ENCODE measurements at places on chromosomes 4 and X.

- no peak for DNase-seq
Observed at GRCh38 chrX:123740536-123740935, 7.7 kb upstream of the THOC2 start.

DNA sequence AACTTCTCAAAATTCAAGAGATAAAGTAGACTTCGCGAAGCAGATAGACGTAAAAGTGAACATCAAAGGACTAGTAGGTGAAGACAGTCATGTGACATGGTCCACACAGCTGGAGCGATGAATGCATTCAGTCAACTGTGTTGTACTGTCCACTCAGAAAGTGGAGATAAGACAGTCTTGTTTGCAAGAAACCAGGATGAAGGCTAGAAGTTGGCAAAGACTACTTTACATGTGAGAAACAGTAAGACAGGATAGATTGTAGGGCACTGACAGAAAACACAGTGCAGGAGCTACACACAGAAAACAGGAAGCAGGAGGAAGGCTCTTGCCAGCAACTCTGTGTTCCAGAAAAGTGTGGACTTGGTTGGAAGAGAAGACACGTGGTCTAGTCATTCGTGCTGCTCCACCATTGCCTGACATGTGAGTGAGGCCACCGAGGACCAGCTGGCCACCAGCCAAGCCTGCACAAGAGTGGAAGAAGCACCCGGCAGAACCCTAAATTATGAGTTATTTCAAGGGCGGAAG lies 78.9 kb downstream of the FAT1 start:
- DNase-seq = peak; percentile 42

GRCh38 chr4:4776934-4777333 lies 82.5 kb upstream of the MSX1 start:
- no peak for DNase-seq

DNA sequence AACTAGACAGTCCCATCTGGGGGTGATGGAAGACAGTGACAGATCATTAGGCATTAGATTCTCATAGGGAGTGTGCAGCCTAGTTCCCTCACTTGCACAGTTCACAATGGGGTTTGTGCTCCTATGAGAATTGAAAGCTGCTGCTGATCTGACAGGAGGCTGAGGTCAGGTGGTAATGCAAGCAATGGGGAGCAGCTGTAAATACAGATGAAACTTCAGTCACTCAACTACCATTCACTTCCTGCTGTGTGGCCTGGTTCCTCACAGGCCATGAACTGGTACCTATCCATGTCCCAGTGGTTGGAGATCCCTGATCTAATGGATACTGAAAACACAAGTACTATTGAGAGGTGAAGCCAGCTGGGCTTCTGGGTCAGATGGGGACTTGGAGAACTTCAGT lies 72.5 kb downstream of the AGTR2 start:
- no peak for DNase-seq

GRCh38 chr4:176406736-176407135 lies 87.0 kb downstream of the SPCS3 start:
- peak; percentile 73 for DNase-seq

DNA sequence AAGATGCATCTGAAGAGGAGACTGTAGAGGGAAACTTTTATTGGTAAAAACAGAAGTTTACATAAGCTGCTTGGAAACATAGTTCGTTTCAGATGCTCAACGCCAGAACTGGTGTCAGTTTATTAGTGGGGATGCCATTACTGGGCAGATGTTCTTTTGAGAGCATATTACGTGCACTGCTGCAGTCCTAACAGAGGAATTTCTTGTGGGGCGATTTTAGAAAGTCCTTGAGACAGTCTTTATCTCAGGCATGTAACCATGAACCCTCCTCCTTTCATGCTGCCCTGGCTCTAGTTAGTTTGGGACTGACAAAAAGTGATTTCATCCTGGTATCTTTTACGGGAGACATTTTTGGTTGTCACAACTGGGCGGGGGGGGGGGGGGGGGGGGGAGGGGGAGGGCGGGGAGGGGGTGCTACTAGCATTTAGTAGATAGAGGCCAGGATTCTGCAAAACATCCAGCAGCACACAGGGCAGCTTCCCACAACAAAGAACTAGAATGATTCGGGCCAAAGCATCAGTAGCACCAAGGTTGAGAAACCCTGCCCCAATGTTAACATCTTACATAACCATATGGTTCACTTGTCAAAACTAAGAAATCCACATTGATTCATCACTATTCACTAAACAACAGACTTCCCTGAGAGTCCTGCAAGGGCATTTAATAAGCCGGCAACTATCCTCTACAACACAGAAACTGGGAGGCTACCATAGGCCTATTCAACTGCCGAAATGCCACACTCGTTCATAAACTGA lies 118.6 kb upstream of the FTHL17 start:
- DNase-seq = no peak

- DNase-seq = no peak
Observed at GRCh38 chr4:74293558-74293957, 14.7 kb upstream of the EPGN start.

- DNase-seq = no peak
Observed at GRCh38 chr4:20192736-20193135, 59.0 kb upstream of the SLIT2 start.

GRCh38 chrX:71814123-71814912 lies 51.2 kb downstream of the CXorf49B start:
- DNase-seq = no peak

DNA sequence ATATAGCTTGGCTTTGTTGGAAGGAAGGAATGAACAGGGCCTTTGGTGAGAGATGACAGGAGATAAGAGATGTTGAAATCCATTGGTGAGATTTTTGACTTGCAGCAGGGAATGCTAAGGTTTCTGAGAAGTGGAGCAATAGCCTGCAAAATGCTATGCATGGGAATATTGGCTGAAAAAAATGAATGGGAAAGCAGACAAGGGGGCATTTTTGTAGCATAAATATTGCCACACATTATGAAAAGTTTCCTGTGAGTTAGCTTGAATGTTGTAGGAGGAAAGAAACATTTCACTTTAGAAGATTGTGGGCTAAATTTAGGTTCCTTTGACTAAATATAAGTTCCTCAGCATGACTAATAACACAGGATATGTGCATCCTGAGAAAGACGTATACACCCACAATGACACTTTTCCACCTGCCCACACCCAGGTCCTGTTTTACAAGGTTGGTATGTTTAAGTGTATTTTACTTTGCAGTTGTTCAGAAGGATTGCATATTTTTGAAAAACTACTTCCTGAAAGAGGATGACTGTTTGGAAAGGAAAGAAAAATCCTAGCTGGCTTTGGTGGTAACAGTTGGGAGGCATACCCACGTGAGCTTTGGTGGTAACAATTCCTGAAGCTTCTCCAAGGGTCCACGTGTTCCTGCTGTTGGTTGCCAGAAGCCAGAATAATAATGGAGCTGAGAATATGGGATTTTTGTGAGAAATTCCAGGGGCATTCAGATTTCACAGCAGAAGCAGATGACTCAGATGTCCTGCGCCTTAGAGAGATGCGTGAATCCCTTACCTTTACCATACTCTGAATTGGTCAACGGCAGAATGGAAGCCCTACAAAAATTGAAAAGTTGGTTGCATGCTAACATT lies 28.5 kb downstream of the PHEX start:
- peak; percentile 45 for DNase-seq

GRCh38 chrX:27915617-27916016 lies 65.6 kb downstream of the DCAF8L1 start:
- DNase-seq = peak; percentile 10

- no peak for DNase-seq
Observed at GRCh38 chrX:153812220-153812619, 17.8 kb downstream of the SSR4 start.

DNA sequence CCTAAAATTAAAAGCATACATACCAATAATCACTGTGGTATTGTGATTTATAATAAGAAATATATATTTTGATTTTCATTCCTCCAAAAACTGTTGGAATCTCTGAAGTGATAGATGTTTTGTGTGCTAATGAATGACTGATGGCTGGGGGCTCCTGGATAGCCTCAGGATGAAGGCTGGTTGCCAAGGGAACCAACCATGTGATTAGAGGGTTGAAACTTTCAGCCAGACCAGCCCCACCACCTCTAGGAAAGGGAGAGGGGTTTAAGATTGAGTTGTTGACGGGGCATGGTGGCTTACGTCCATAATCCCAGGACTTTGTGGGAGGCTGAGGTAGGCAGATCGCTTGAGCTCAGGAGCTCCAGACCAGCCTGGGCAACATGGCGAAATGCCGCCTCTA lies 34.0 kb downstream of the HS6ST2 start:
- no peak for DNase-seq

DNA sequence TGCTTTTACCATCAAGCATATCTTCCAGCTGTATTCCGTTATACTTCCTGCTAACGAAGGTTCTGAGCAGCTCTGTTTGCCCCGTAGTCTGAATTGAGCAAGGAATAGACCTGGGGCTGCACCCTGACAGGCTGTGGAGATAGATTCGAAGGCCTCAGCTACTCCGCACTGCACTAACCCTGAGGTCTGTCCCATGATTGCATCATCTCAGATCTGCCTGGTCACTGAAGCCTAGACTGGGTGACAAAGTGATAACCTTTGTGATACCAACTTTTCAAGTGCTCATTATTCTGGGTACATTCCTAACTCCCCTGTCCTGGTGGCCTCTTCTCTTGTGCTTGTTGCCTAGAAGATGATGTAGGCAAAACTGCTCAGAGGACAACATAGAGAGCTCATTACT lies 29.9 kb upstream of the PGRMC1 start:
- DNase-seq = no peak

- no peak for DNase-seq
Observed at GRCh38 chr4:40857956-40858355, 108.2 kb downstream of the NSUN7 start.

GRCh38 chr4:107248571-107248970 lies 212.5 kb upstream of the DKK2 start:
- DNase-seq = no peak

DNA sequence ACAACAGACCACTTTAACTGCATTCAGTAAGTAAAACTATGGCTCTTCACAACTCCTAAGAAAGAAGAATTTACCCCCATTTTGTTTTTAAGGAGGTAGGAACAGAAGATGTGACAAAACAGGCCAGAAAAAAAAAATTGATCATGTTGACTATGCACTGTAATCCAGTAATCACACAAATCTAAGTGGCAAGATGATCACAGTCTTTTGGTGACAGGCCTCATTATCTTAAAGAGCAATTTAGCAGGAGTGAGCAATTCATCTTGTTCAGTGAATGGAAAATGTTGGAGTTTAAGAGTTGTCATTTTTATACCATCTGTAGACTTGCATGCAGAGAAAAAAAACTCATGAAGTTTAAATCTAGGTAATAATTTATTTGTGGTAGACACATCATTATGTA lies 115.1 kb downstream of the SLC39A8 start:
- no peak for DNase-seq

DNA sequence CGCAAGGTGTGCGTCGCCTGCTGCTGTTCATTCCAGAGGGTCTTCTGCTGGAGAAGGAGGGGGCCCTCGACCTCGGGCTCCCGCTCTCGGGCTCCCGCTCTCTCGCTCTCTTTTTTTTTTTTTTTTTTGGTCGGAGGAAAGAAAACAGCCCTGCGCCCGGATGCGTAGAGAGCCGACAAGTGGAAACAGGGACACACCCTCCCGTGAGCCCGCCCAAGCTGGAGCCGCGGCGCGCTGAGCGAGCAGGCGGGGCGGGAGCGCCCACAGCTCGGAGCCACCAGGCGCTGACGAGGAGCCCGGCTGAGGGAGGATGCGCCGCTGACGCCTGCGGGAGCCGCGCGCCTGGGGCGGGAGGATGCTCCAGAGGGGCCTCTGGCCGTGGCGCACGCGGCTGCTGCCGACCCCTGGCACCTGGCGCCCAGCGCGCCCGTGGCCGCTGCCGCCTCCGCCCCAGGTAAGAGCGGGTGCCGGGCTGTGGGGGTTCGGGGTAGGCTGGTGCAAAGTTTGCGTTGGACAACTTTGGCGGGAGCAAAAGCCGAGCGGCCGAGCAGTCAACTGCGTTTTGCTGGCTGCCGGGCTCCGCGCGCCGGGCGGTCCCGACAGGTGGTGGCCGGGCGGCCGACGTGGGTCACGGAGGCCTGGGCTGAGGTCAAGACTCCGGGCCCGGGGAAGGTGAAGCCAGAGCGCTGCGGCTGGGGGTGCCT lies at the start of gene MCUB:
Gene MCUB, plus strand, starts transcription at position 264 of the 704 bp plus-strand sequence. Its CDS starts 92 bp downstream, at position 356.
- peak; percentile 91 for DNase-seq

GRCh38 chrX:57655065-57655464 lies 25.0 kb downstream of the NLRP2B start:
- DNase-seq = no peak

DNA sequence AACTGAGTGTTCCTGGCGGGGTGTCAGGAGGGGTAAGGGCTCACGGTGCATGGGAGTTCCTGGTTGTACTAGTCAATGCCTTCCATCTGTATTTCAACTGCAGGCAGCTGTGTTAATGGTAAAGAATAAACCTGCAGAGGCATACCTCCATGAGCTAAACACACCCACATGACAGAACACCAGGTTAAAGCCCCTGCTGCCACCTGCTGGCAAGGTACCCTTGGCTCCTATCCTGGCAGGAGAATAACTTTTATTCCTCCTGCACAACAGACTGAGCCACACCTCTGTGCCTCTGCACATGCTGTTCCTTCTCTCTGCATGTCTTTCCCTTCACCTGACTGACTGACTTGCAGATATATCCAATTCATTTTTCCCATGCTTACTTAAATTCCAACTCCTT lies 11.1 kb downstream of the ITIH6 start:
- no peak for DNase-seq

- peak; percentile 62 for DNase-seq
Observed at GRCh38 chr4:139416073-139416673, 37.7 kb upstream of the RAB33B start.

DNA sequence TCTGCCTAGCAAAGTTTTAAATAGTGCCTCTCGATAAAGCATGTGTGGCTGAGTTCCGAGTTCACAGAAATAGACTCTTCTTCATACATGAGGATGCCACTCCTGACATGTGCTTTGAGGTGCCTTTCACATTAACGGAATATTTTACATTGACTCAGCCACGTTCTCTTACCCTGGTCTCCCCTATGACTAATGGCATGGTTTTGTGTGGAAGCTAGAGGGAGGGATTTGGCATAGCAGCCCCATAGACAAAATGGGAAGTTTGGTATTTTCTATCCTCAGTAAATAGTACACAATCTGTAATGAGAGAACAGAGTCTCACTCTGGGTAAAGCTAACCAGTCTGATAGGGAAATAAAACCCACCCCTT lies 68.9 kb downstream of the PCDH19 start:
- no peak for DNase-seq

DNA sequence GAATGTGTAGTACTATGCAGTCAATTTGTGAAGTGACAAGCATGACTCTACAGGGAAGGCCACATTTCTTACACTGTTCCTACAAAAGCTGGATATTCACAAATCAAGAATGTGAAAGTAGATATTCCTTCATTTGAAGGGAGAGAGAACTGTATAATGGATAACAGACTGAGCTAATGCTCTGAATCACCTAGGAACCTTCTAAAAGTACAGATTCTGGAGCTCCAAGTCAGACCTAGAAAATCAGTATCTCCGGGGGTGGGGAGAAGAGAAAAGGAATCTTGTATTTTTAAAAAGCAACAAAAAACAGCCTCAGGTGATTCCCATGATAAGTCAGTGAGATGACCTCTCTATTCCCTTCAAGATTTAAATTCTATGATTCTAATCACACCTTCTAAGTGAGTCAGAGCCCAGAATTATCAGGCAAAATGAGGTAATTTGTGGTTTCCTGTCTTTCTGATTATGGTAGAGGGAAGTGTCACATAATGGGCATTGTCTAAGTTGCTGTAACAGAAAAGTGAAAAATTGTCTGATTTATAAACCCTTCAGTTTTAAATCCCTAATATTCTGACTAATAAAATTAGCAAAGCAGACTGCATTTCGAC lies 80.9 kb downstream of the IL21 start:
- DNase-seq = peak; percentile 4
